Pancreas (tissue), 10 donors: ENCODE measurements at places on chromosomes 12 and 14. TPM values are rescaled to one million over a fixed set of nuclear protein-coding genes. Genes with fewer than 3 reads are reported as not detected.

DNA sequence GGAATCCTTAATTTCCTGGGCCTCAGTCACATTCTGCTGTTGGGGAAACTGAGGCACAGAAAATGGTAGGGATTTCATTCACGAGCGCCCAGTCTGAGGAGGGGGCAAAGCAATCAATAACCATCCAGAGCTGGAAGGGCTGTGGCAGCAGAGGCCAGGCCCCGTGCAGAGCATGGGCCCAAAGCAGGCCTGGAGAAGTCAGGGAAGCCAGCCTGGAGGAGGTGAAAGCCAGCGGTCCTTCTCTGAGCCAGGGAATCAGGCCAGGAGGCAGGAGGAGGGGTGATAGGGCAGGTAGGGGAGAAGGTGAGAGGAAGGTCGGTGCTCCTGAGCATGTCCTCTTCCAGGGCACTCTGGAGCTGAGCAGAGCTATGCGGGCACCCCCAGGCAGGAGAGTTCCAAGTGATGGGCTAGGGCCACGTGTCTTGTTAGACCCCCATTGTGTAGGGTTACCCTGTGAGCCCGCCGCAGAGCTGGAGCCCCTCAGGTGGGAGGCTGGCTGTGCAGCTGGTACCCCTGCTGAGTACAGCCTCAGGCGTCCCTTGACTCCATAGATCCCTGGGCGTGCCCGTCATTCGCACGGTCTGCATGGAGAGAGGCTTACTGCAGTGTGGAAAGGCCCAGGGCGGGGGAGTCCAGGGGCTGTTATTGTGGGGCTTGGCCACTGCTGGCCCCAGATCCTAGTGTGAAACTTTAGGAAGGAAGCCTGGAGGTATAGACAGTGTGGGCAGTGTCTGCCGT is 4.8 kb downstream of the TNFAIP2 start:
- DNase-seq: peak; percentile 11

DNA sequence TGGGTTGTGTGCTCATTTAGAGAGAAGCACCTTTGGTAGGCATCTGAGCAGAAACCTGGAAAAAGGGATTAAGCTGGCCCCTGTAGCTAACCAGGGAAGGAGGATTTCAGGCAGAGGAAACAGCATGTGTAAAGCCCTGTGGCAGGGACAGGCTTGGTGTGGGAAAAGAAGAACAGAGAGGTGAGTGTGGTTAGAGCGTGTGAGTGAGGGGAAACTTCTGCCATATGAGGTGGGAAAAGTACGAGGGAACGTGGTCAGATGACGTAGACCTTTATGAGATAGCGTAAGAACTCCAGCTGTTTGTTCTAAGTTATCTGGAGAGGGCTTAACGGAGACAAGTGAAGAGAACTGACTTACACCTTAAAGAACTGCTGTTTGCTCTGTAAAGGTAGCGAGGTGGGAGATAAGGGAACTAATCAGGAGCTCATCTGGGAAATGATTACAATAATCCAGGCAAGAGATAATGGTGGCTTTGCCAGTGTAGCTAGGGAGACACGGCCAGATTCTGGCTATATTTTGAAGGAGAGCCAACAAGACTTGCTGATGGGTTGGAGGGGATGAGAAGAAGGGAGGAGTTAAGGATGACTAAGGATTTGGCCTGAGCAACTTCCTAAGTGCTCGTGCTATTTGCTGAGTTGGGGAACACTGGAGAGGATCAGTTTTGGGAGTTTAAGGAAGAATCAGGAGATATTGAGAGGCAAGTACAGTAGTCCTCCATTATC is 234.0 kb downstream of the ETNK1 start:
- no peak for DNase-seq

DNA sequence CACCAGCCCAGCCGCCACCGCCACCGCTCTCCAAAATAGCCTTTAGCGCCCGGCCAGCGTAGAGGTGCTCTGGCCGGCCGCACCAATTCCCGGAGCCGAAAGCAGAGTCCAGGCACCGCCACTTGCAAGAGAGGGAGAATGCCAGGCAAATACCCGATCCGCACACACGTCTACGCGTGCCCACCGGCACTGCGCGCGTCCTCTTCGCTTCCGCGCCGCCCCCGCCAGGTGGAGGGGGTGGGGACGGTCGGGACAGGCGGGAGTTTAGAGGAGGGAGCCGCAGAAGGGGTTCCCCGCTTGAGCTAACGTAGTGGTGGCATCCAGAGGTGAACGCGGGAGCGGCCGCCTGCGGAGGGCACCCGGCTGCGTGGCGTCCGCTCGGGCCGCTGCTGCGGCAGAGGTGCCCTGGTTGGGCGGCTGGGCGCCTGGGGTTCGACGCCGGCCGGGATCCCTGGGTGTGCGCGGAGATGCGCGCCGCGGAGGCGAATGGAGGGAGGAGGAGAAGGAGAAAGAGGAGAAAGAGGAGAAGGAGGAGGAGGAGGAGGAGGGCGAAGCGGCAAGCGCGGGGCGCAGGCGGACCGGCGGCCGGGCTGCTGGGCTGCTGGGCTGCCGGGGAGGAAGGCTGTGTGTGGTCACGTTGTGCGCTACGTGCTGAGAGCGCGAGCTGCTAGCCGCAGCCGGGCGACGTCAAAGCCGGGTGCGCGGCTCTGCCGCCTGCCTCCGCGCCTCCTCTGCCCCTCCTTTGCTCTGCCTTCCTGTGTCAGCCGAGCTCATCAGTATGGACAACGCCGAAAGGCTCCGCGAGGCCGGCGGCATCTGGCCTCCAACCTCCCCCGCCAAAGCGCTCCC is at the start of gene MDGA2:
Gene MDGA2, minus strand, starts transcription at position 140 of the 849 bp plus-strand sequence.
- peak; percentile 49 for DNase-seq

DNA sequence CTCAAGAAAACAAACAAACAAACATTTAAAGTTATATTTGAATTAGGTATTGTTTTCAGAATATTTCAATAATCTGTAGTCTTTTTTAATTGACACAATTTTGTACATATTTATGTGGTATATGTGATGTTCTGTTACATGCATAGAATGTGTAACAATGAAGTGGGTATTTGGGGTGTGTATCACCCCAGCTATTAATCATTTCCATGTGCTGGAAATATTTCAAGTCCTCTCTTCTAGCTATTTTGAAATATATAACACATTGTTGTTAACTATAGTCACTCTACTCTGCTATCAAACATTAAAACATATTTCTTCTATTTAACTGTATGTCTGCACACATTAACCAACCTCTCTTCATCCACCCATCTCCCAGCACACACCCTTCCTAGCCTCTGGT is 32.0 kb upstream of the SIX1 start:
- no peak for DNase-seq

DNA sequence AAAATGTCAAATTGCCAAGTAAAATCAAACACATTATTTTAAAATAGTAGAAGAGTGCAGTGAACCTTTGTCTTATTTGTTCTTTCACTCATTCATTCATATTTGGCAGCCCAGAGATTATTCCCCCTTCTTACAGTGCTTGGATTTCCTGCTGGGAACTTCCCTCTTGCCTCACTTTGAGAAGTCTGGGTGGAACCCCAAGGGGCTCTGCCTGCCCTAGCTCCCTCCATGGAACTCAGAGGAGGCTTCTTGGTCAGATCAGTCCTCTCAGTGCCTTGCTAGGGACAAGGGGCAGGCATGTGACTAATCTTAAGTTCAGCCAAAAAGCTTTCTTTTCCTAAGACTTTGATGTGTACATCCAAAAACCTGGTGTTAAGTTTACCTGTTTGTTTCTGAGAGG is 84.7 kb upstream of the OVCH1 start:
- no peak for DNase-seq

DNA sequence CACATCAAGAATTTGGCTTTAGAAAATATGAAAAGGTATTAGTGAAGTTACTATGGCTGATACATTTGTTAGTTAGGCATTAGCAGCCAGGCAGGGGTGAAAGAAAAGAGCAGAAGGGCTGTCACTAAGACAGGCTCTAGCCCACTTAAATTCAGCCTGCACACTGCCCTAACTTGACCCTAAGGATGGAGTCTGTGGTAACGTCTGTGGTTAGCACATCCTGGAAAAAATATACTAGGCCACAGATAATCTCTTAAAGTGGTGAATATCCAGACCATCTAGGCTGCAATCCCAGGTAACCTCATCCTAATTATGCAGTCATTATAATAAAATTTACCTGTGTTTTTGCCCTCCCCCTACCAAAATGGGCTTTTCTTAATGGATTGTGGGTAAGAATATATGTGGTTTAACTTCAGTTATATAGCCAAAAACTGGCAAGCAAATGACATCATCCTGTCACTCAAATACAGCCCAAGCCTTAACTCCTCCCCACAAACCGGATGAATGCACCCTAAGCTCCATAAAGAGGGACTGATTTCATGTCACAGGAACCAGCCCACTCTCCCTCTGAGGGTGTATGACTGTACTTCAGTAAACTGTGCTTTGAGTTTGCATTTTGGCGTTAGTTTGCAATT is 440.9 kb downstream of the LRFN5 start:
- no peak for DNase-seq

DNA sequence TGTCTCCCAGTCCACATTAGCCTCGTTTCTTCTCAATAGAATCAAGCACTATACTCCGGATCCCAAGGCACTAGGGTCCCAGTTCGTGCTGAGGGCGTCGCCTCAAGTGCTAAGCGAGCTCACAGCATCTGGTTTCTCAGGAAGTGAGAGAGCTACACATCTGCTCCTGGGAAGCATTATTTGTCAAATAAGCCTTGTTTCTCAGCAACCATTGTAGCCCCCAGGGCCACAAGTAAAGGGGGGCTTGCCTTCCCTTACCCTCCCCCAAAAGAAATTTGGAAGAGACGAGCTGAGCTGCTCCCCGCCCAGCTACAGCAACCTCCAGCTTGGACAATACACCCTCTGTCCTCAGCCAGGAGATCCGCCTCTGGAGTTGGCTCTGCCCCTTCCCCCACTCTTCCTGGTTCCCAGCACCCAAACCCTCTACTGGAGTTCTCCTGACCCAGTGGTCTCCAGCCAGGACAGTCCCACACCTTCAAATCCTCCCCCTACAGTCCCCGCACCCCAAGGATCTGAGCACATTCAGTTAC is 5.7 kb upstream of the TNS2 start:
- DNase-seq: no peak

- no peak for DNase-seq
Measured at GRCh38 chr14:77265561-77266335, 5.3 kb downstream of the NGB start.

SLCO1A2 gene
- 0.16 TPM for total RNA-seq

PLXNC1 gene
- 6.8 TPM for total RNA-seq

KCNC2 gene
- not detected for total RNA-seq
